NCI-H1694 treated with DMSO at 0.1 percent for 48 hours (cell line): ENCODE measurements at places on chromosomes 11 and 22.

GRCh38 chr11:72741429-72741833 is 10.8 kb downstream of the ARAP1 start:
- DNase-seq = no peak

- no peak for DNase-seq
Observed at GRCh38 chr22:27476729-27477128, 324.8 kb downstream of the MN1 start.

DNA sequence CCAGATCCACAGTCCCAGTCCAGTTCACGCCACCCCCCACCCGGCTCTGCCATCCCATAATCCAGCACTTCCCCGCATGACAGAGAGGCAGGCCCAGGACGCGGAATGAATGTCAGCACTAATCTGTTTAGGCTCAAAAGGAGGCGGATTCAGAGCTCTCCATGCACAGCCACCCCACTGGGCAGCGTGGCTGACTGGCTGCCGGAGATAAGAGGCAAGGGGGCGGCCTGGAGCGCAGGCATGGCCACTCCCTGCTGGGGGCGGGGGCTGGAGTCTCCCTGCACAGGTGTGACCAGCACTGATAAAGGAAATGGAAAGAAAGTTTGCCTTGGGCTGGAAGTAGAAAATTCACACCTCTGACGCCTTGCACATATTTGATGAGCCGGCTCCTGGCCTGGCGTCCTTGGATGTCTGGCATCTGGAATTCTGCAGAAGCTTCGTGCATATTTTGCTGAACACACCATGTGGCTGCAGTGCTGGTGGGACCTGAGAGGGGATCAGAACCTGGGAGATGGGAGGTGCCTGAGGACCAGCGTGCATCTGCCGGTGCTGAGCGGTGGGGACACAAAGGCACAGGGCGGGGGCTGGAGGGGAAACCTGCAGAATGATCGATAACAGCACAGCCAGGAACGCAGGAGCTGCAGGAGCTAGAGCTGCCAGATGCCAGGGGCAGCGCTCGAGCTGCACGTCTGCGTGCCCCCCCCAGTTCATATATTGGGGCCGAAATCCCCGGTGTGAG is 344.4 kb downstream of the CTTN start:
- DNase-seq = no peak

DNA sequence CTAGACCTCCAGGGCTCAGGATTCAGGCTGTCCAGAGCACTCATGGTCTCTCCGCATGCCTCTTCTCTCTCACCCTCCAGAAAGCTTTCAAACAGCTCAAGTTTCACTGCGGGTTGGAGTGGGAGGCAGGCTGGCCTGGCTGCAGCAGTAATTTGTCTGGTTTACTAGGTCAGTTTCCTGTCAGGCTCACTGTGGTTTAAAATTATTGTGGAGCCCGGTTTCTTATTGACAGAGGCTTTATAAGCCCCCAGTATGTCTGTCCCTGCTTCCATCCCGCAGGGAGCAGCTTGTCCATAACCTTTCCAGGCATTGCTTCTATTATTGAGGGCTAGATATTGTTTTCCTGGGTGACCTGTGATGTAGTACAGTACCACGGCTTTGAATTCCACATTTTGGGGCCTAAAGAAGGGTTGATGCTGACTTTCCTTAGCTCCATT is 235.3 kb upstream of the SORL1-AS1 start:
- DNase-seq = no peak

DNA sequence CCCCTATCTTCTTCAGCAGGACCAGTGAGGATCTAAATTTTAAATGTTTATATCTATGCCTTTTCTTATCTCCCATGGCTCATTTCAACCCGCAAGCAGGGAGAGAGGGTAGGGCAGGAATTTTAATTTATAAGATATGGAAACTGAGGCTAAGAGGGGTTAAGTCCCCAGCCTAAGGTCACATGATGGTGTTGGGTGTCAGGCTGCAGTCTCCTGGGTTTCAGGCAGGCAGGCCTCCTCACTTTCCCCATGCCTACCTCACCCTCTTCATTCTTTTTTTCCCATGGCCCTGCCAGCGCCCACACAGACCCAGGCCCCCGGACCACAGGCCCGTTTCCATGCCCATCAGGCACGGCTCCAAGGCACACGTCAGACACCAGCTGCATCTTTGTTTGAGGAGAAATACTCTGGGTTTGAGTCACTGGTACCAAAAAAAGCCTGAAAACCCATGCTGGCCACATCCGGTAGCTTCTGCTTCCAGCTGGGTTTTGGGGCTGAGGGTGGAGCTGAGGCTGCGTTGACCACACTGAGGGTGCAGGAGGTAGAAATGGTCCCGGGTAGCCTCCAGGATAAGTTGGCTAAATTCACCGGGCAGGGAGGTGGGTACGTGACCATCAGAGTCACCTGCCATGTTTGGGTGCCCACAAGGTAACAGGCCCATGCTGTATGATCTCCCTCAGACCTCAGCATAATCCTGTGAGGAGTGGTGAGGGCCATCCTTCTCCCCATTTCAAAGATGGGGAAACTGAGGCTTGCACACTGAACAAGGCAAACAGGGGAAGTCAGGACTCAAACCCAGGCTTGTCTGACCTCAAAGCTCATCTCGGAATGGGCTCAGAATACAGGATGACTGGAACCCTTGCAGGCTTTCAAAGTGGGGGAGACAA is 7.5 kb downstream of the CRYBB1 start:
- no peak for DNase-seq

GRCh38 chr11:31959716-31960115 is 131.2 kb upstream of the RCN1 start:
- DNase-seq = no peak
